ENCODE measurements at places on chromosomes 13 and 19.

DNA sequence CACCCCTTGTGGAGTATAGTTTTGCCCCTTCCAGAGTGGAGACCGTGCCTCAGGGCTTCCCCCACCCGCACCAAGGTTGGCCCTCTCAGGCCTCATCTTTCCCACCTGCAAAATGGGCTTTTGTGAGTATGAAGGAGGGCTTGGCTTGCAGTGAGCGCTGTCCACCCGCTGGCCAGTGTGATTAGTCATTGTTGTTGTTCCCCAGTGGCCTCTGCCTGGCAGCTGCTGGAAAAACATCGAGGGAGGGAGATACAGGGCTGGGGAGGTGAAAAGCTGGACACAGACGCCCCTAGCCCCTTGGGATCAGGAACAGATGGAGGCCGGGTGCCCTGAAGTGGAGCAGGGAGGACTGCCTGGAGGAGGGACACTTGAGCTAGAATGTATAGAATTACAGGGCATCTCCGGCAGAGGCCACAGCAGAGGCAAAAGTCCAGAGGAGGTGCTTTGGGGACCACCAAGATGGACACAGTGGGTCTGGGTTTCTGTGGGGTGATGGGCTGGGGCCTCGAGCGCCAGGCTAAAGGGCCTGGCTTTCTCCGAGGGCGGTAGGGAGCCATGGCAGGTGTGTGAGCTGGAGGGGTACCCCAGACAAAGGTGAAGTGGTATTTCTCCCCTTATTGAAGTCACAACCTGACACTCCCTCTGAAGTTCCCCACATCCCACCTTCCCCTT lies 3.9 kb upstream of the IL12RB1 start:
- DNase-seq = no peak

DNA sequence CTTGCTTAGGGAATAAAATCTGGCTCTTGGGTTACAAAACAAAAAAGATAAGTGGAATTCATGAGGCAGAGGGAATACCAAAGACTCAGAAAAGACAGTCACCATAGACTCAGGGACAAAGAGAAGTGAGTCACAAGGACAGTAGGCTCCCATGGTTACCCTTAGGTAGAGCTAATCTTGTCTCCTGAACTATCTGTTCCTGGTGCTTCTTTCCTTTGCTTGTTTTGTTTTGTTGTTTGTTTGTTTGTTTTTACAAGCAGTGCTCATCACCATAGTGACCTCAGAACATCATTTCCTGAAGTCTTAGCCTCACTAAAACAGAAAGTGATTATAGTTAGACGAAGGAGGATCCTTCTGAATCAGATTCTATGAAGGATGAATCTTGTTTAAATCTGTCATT lies 142.3 kb upstream of the SOX21 start:
- no peak for DNase-seq

DNA sequence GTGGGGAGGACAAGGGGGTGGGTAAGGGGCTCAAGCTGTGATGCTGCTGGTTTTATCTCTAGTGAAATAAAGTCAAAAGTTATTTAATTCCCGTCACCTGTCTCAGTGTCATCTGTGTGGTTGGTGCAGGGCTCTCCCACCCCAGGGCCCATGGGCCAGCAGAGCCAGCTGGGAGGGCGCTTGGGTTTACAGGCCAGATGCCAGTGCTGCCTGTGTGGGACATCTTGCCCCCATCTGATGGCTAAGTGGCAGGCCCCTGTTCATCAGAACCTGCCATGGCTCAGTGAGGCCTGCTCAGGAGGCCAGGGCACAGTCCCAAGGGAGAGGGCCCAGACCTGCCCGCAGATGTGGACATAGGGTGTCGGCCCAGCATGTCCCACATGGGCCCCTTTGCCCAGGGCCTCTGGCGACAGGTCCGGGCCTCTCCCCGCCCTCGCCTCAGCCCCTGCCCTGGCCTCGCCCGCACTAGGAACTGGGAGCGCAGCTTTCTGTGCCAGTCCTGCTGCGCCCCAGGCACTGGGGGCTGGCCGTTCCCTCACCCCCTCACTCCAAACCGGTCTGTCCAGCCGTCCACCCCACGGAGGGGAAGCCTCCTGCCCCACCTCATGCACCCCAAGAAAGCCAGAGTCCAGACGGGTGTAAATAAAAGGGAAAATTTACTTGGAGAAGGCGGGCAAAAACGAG lies 5.3 kb downstream of the ZNF296 start:
- no peak for DNase-seq

- DNase-seq = no peak
Measured at GRCh38 chr19:5985098-5985783, 7.3 kb upstream of the RANBP3 start.

- DNase-seq = no peak
Measured at GRCh38 chr13:93338906-93339305, 112.3 kb downstream of the GPC6 start.

- DNase-seq = no peak
Measured at GRCh38 chr19:15758379-15758778, 20.6 kb downstream of the OR10H3 start.

GRCh38 chr19:41887711-41888382 lies 4.9 kb downstream of the ARHGEF1 start:
- DNase-seq = no peak

GRCh38 chr19:5035793-5036697 lies 67.1 kb downstream of the KDM4B start:
- DNase-seq = no peak

GRCh38 chr13:29457299-29457698 lies 138.2 kb downstream of the SLC7A1 start:
- no peak for DNase-seq

DNA sequence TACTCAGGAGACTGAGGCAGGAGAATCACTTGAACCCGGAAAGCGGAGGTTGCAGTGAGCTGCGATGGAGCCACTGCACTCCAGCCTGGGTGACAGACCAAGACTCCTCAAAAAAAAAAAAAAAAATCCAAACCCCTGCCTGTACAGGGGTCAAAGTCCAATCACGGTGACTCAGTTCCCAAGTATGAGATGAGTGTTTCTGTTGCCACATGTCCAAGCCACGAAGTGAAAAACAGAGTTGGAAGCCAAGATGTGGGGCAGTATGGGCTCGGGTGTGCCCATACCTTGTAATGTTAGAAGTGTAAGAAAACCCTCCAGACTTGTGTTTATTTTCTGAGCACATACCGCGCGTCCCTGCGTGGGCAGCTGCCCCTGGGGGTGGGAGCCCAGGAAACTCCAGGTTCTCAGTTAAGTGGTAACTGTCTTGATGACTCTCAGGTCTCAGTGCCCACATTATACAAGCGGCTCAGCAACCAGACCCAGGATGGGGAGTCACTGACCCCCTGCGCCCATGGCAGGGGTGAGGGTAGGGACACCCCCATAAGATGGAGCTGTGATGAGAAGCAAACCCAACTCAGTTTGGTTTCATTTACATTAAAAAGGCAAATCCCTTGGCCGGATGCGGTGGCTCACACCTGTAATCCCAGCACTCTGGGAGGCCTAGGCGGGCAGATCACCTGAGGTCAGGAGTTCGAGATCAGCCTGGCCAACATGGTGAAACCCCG lies 1.2 kb upstream of the GPX4 start:
- no peak for DNase-seq

DNA sequence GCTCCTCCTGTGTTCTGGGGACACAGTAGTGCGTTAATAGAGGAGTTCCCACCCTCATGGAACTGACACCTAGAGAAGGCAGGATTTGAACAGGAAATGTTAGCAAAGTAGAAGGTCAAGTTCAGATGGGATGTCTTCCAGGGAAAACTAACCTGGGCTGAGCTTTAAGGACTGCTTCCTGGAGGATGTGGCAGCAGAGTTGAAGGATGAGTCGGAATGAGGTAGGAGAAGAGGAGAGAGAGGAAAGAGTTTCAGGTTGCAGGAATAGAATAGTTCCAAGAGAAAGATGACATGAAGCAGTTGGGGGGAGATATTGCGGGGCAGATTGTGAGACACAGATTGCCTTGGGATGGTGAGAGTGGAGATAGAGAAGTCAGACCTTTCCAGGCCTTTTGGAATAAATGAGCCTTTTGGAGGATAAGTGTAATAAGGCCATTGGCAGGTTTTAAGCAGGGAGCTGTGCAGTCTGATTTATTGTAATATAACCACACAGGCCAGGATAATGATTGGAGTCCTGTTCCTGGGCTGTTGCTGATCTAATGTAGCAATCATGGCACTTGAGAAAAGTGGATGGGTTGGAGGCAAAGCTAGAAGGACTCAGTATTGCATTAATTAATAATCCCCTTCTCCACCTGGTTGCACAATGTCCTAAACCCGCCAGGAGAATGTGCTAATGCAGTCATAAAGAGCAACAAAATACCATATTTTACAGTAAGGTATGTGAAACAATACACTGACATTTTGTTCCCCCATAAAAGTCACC lies 205.4 kb downstream of the SHISA2 start:
- no peak for DNase-seq

DNA sequence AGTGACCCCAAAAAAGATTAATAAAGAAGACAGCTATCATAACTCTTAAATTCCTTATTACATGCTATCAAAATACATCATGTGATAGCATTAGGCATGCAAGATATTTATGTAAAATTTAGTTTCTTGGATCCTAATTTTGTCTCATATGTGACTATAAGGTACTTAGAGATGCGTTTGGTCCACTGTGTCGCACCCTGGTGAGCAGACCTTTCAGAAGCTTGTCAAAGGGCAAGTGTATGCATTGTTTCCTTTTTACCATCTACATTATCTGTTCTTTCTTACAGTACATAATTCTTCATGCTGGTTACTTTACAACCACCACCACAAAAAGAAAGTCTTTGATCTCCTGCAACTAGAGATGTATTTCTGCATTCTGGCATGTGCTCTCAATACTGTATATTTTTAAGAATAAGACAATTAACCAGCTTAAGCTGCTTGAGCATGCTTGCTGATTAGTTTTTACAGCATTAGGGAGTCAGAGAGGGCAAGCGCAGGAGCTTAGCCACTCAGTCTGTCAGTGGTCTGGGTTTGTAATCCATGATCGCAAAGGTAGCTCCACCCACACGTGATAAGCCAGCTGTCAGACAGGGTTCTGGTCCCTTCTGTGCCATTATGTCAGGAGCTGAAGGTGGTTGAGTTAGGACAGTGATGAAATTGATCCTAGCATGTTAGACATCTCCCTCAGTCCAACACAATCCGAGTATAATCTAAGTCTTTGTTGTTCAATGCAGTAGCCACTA lies 500.9 kb downstream of the MYO16 start:
- no peak for DNase-seq

DNA sequence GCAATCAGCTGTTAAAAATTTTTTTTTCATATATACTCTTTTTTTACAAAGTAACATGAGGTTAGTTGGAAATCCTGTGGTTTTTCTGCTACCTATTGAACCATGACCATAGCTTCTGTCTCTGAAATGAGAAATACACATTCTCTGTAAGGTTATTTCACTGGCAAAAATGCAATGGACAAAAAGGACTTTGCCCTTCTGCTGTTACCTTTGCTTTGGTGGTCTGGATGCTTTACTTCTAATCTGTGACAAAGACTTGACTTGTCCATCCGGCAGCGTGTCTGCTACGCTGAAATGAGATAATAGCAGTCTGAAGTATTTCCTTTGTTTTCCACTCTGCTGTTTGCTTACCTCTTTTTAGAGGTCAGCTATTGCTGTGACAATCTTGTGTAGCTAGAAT lies 412.8 kb downstream of the SLITRK6 start:
- peak; percentile 12 for DNase-seq

- no peak for DNase-seq
Measured at GRCh38 chr13:74273581-74273980, 139.4 kb upstream of the KLF12 start.

GRCh38 chr13:108276060-108276459 lies 6.5 kb downstream of the TNFSF13B start:
- DNase-seq = no peak

- DNase-seq = no peak
Measured at GRCh38 chr19:43726736-43727592, 11.1 kb downstream of the IRGC start.

DNA sequence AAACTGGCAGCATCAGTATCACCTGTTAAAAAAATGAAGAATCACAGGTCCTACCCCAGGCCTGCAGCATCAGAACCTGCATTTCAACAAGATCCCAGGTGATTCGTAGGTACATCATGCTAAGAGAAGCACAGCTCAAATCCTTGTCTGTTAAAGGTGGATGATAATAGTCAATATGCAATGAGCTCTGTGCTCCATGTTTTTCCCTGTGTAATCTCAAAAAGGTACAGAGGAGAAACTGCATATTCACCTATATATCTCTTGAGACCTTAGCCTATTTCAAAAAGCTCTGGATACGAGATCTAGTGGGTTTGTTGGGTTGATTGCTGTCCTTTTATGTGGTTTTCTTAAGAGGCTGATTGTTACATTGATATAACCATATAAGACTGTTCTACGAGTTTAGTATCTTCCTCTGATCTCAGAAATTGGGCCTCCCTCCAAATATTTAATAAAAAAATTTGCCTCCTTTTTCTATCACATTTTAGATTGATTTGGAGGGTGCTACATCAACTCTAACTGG lies 148.9 kb downstream of the DCT start:
- no peak for DNase-seq

GRCh38 chr19:29714953-29715700 lies at the start of gene C19orf12:
Gene C19orf12, minus strand, starts transcription at chr19:29715261. Its CDS starts 6,848 bp downstream, at chr19:29708413.
- DNase-seq = peak; percentile 43

GRCh38 chr13:99258946-99259345 lies 767 bp upstream of the GPR18 start:
- no peak for DNase-seq

- peak; percentile 87 for DNase-seq
Measured at GRCh38 chr19:13152974-13153568, 2.9 kb downstream of the IER2 start.

GRCh38 chr19:14495672-14496028 lies 277 bp downstream of the GIPC1 start:
- DNase-seq = no peak

- DNase-seq = no peak
Measured at GRCh38 chr19:6679139-6679538, 9.2 kb upstream of the TNFSF14 start.

GRCh38 chr13:100231176-100231575 lies 142.3 kb downstream of the PCCA start:
- DNase-seq = no peak

DNA sequence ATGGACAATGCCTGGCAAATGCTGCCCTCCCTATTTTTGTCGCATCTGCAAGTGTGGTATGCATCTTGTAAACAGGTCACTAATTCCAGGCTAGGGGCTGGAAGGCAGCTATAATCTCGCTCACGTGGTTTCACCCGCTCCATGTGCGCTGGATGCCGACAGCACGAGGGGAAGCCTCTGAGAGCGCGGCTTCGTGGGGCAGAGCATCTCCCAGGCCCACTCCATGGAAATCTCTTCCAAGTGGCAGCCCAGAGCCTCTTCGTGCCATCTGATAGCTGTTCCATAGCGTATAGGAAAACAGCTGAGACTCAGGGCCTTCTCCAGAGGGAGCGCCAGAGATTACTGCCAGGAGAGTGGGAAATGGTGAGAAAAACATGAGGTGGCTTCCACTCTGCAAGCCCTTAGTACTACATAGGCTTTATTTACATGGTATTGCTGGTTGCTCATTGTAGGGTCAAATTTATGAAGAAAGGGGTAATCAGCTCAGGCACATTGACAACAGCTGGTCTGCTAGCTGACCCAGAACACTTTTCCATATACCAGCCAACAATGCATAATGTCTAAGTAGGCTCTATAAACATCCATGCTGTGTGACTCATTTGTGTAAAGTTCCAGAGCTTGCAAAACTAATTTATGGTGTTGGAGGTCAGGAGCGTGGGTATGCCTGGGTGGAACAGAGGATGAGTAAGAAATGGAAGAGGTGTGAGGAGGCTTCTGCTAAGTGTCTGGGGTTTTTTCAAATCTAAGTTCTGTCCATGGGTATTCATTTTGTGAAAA lies 165.2 kb downstream of the SHISA2 start:
- no peak for DNase-seq

GRCh38 chr13:44219577-44220548 lies 153.8 kb upstream of the SERP2 start:
- DNase-seq = no peak
